ENCODE measurements at places on chromosomes 1 and 21.
A peak's percentile ranks its signal among the peaks of the same experiment; 100 is the strongest.

DNA sequence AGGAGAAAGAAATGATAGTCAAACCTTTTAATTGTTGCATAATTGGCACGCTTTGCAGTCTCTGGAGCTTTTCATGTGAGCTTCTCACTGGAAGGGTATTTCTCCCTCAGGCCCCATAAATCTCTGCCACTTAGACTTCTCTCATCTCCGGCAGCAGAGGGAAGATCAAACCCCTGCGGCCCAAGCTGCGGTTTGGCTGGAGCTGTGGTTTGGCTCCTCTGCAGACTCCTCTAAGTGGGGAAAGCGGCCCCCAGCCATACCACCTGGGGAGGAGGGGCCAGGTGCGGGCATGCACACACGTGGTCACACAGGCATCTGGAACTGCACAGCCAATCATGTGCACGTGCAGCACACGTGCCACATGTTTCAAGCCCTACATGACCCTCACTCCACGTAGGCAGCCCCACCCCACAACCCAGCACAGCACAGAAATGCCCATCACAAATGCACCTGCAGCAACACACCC lies 58.3 kb downstream of the UBE2T start:
- DNase-seq, result peak; percentile 89

DNA sequence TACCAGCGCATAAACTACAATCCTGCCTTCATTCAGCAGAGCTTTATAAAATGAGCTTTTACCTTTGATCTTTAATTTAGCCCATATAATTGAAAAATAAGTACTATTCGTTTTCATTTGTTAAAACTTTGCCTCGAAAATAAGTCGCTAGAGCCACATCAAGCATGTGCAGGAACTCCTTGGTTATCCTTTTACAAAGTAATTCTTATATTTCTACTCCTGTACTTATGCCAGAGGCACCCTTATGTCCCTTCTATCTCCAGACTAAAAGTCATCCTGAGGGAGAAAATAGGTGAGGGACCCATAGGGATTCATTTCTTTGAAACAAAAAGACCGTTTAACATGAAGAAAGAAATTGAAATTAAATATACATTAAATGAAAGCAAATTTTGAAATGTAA lies 278.2 kb upstream of the C1orf105 start:
- DNase-seq, result no peak

- DNase-seq, result peak; percentile 53
Observed at GRCh38 chr1:1206376-1206965, at the start of gene TNFRSF18. TNFRSF18 (minus strand) TSS chr1:1206592; CDS start chr1:1206571, 21 bp downstream.

DNA sequence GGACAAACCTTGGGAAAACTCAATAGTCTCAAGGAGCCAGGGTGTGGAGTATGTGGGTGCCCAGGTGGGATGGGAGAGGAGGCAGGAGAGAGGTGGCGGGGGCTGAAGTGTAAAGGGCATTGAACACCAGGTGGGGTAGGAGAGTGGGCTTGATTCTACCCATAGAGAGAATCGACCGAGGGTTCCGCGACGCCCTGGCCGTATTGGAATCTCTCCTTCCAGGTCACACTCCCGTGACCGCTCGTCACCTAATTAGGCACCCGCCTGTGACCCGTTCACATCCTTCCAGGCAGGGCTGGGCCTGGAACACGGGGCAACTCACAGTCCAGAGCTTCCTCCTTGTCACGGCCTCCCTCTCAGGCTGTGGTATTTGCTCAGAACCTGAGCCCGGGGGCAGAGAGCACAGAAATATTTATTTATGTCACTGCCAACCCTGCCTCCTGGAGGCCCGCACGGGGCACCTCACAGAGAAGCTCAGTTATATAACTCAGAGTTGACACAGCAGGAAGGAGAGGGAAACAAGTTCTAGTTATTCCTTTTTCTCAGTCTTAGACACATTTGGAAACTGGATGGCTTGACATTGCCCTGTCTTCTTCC lies 12.0 kb downstream of the NCMAP start:
- no peak for DNase-seq

DNA sequence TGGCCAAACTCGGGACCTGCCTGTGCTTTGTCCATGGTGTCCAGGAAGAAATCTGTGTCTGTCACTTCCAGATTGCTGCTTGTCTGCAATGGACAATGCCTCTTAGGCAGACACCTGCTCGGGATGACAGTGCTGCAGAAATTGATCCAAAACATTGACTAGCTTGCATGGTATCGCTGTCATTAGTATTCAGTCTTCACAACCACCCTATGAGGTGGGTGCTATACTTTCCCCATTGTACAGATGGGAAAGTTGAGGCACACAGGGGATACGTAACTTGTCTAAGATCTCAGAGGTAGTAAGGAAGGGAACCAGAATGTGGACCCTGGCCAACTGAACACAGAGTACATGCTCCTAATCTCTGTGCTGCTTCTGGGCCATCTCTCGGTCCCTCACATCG lies 138.7 kb downstream of the DHRS3 start:
- no peak for DNase-seq

GRCh38 chr1:116133696-116134475 lies 22.7 kb downstream of the MAB21L3 start:
- no peak for DNase-seq

DNA sequence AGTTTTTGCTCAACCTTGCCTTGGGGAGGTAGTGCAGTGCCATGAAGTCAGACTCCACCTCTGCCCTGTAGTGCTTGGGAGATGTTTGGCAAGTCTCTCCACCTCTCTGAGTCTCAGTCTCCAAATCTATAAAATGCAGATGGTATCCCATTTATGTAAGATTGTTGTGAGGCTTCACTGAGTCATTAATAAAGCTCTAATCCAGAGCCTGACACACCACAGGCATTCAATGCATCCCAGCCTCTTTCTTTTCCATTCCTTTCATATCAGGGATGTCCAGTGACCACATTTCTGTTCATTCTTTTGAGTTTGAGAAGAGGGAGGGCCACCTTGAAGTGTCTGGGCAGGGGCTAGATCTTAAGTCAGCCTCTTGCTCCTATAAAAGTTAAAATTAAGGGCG lies 37.6 kb upstream of the LMO4 start:
- DNase-seq, result peak; percentile 83

- DNase-seq, result peak; percentile 78
Observed at GRCh38 chr1:99264201-99265021, at the start of gene PLPPR4. PLPPR4 (plus strand) TSS chr1:99264492; CDS start chr1:99264594, 102 bp downstream.

- DNase-seq, result no peak
Observed at GRCh38 chr1:197392541-197392940, 124.5 kb downstream of the CRB1 start.

GRCh38 chr1:92980732-92981647 lies 19.7 kb upstream of the DIPK1A start:
- no peak for DNase-seq

DNA sequence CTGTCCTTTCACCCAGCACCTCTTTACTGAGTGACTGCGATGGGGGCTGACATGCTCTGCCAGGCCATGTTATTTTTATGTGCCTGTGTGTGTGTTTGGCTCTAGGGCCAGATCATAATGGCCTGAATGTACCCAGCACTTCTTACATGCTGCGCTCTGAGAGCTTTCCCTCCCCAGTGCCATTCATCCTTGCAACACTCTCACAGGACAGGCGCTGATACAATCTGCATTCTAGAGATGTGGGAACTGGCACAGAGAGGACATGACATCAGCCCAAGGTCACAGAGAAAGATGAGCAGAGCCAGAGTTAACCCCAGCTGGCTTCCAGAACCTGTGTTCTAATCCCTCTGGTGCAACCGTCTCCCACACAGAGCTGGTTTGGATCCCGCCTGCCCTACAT lies 54.5 kb downstream of the ARHGEF10L start:
- DNase-seq, result no peak

DNA sequence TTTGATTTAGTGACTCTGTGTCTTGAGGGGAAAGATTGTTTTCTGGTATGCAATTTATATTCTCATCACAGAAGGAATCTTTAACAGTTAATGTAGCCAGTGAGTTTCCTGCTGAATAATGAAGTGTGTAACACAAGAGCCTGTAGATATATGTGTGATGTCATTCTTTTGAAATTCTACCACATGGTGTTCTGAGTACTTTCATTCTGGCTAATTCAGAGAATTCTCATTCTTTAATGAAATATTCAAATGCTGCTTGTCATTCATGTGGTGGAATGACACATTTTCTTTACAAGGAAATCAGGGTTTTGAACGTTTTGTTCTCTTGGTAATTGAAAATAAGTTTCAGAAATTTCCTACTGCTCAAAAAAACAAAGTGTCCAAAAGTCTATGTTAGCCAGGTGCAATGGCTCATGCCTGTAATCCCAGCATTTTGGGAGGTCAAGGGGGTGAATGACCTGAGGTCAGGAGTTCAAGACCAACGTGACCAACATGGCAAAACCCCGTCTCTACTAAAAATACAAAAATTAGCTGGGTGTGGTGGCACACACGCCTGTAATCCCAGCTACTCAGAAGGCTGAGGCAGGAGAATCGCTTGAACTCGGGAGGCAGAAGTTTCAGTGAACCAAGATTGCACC lies 79.6 kb downstream of the MAP3K21 start:
- DNase-seq, result peak; percentile 71

DNA sequence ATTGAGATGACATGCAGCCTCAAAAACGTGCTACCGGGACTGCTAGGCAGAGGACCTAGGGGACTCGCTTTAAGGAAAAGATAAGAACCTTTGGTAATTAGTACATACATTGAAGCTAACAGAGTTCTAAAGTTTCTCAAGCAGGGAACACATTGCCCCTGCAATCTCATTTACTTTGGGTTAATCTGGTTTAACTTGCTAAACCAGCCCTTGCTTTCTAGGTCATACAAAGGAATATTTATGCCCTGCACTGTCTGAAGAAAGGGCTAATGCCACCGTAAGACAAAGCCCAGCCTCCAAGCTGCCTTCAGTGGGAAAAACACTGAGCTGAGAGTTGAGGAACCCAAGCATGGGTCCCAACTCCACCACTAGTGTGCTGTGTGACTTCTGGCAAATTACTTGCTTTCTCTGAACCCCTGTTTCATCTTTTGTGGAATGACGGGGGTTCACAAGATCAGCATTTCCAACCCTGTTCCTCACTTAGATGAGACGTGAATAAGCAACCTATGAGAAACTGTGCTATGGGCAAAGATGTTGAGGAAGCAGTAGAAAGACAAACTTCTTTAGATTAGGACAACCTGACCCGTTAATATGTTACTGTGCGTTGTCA lies 66.3 kb downstream of the VWA5B1 start:
- DNase-seq, result no peak

DNA sequence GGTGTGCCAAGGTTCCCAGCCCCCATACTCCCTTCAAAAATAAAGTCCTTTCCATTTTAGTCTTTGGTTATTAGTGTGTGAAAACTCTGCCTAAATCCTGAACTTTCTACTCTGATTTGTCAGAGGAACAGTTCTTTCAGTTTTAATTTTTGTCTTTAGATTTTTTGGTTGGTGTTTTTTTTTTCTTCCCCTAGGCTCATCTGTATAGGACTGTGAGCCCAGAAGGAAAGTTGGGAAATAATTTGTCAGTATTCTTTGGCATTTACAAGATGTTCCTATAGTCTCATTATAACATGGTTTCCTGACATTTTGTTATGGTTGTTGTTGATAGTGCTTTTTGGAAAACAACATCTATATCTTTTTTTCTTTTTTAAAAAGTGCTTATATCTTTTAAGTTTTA lies 38.0 kb downstream of the LAMC1 start:
- DNase-seq, result no peak

GRCh38 chr1:199113265-199113869 lies 474.5 kb downstream of the PTPRC start:
- peak; percentile 66 for DNase-seq

DNA sequence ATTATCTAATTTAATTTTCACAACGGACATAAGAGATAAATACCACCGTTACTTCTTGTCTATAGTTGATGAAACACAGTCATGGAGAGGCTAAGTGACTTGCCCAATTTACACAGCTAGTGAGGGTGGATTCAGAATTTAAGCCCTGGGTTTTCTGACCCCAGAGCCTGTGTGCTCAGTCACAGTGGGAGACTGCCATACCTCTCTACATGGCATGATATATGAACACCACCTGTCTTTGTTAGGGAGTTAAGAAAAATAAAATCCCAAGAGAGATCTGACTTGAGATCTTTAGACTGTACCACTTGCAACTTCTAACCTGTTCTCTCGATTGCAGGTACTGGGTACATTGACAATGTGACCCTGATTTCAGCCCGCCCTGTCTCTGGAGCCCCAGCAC lies 40.3 kb downstream of the LAMC2 start:
- DNase-seq, result no peak

- peak; percentile 56 for DNase-seq
Observed at GRCh38 chr1:100100202-100100601, 32.5 kb downstream of the SASS6 start.

DNA sequence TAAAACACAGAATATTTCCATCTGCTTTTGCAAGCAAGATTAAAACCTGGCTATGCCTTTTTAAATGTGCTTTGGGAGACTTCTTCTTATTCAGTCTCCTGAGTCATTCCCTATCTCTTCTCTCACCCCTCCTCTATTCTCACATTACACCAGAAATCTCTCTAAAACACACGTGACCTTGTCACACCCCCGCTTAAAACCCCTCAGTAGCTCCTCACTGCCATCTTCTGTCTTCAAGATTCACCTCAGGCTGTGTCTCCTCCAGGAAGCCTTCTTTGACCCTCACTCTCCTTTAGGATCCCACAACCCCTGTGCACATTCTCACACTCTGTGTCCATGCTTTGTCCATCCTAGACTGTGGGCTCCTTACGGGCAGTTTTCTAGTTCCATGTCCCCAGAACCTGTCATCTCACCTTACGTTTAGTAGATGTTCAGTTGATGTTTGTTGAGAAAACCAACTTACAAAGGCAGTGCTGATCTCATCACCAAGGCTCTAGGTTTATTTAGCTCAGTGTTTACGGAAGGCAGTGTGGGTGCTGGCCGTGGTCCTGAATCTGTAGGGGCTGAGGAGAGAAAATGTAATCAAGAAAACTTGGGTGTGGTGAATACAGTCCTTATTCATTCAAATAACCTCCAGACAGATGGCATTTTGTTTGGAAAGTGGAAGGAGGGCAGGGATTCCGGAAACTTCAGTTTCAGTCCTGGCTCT lies 143.5 kb downstream of the DMRTA2 start:
- DNase-seq, result peak; percentile 73

DNA sequence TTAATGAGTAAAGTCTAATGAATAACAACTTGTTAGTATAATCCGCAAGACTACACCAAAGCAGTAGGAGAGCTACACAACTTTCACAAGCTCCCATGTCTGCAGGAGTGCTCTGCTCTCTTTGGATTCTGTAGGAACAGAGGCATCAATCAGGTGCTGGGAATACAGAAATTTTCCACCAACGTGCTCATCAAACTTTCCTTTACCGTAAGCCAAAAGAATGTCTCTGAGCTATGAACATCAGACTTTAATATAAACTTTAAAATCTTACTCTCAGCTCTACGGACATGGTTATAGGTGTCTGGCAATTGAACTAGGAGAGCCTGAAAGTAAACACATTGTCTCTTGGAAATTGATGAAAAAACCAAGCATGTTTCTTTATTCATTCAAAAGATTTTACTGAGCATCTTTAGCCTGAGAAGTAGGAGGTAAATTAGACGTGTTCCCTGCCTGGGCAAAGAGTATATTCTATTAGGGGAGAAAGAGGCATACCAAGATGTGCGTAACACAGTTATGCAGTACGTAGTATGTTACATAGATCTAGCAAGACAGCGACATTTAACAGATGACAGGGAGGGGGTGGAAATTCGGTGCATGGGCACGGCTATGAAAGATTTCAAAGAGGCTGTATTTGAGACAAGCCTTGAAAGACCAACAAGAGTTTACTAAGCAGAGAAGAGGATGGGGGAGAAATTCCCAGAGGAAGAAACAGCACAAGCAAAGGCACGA lies 85.2 kb downstream of the TM2D1 start:
- no peak for DNase-seq
